ENCODE measurements at places on chromosomes 1 and 21.

DNA sequence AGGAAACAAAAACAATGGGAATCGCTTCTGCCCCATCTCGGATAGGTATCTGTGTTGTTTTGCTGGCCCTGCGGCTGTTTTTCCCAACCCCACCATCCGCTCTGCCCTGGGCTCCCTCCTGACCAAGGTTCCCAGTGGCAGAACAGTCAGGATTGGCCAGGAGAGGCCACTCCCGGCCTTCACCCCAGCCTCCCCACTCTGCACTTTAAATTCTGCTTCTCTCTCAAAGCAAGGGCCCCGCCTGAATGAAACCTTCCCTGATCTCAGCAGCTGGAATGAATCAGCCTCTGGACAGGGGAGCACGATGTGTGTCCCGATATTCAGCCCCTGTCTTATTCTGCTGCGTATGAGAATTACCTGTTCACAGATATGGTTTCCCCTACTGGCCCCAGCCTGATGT, 16.3 kb downstream of the C1orf115 start:
- DNase-seq, result no peak

GRCh38 chr1:22791831-22792347, 81.2 kb downstream of the EPHB2 start:
- DNase-seq, result no peak

DNA sequence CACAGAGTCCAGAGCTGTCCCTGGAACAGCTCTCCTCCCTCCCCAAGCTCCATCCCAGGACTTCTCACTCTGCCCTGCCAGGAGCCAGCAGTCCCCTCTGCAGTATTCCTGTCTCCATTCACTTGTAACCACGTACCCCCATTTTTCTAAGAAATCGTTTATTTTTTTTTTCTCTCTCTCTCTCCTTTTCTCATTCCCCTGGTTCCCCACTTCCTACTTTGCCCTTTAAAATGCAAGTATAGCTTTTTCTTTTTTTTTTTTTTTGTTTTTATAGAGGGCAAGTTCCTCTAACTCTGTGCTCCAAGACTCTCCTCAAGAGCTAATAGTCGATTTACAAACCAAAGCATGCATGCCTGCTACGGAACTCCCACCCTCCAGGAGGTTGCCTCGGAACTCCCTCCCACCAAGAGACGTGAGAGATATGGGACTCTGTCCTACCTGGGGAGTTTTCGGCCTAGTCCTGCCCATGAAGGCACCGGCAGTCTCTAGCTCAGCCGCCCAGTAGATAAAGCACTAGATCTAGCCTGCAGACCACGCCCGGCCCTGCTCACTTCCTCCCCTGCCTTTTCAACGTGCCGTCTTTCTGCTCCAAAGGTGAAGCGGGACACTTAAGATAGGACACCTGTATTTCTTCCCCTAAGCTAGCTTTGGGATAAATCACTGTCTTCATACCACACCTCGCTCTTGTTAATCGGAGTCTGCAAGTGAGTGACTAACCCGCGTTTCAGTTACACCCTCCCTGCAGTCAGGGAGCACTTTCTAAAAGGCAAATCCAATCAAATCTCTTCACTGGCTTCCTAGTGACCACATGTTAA, 27.7 kb downstream of the TNFRSF9 start:
- no peak for DNase-seq

- no peak for DNase-seq
These were observed 50.5 kb downstream of the ACTN2 start for GRCh38 chr1:236736761-236737160.

GRCh38 chr1:14055442-14056223, 355.6 kb downstream of the PRDM2 start:
- no peak for DNase-seq

- peak; percentile 34 for DNase-seq
These were observed 18.5 kb downstream of the PLA2G2D start for GRCh38 chr1:20100632-20101355.

DNA sequence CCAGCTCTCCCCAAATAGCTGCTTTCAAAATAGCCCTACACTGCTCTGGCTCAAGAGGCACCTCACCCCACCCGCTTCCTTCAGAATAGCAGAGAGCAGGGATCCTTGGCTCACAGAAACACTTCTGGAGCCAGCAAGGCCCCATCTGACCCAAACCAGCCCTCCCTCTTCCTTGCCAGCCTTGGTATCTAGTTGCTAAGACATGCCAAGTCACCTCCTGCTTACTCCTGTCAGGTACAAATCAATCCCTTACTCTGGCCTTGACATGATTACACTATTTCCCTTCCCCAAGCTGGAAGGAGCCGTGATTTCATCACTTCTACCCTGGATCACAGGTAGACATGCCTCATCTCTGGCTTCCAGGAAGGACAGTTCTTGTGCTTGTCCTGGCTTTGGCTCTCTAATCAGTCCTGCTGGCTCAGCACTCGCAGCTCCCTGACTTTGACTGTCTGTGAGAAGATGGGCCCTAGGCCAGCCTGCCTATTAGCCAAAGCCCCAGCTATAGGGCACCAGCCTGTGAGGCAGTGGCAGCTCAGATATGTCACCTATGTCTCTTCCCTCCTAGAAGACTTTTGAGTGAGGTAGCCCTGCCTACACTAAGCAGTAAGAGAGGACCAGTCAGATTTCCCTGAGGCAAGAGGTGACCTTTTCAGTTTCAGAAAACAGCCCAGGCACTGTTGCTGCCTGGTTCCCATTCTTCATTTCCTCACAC, 8.9 kb upstream of the MUTYH start:
- no peak for DNase-seq

- no peak for DNase-seq
These were observed 37.3 kb downstream of the MRPS6 start for GRCh38 chr21:34110594-34111202.
